Suppressor macrophage (primary cell): ENCODE measurements at places on chromosomes 12 and 14.

DNA sequence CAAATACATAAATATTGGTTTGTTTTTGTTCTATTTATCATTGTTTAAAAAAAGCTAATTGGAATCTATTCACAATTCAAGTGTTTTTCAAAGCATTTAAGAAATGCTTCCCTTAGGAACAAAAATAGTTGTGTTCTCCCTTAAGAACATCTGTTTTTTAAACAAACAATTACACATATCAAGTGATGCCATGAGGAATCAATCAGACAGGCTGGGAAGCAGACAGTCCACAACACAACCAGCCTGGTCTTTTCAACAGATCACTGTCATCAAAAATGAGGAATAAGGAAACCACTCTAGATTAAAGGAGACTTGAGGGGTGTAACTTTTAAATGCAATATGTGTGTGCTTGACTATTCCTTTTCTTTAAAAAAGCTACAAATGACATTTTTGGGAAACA lies 25.5 kb downstream of the GALC start:
- no peak for DNase-seq

- peak; percentile 59 for DNase-seq
Measured at GRCh38 chr12:27771481-27772327, 8.3 kb upstream of the KLHL42 start.

DNA sequence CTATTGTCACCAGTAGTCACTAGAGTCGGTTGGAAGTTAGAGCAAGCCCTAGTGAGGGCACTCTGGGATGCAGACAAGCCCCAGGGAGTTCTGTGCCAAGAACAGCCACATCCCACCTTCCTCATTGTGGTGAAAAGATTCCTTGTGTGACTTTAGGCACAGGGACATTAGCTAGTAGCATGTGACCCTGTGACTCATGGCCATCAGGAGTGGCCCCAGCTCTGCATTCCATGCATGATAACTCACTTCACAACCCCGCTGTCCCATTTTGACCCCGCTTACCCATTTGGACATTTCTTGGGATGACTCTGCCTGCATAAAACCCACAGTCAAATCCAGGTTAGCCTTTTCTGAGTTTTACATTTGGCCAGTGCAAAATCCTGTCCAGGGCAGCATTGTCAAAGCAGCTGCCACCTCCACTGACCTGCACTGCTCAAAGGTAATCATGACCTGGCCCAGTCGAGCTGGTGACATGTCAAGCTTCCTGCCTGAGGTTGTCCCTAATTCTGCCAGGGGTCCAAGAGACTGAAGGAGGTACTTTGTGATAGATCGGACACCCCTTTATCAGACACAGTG lies 430.5 kb downstream of the DPF3 start:
- peak; percentile 31 for DNase-seq

GRCh38 chr14:30240018-30240417 lies 312.4 kb upstream of the PRKD1 start:
- DNase-seq = no peak

DNA sequence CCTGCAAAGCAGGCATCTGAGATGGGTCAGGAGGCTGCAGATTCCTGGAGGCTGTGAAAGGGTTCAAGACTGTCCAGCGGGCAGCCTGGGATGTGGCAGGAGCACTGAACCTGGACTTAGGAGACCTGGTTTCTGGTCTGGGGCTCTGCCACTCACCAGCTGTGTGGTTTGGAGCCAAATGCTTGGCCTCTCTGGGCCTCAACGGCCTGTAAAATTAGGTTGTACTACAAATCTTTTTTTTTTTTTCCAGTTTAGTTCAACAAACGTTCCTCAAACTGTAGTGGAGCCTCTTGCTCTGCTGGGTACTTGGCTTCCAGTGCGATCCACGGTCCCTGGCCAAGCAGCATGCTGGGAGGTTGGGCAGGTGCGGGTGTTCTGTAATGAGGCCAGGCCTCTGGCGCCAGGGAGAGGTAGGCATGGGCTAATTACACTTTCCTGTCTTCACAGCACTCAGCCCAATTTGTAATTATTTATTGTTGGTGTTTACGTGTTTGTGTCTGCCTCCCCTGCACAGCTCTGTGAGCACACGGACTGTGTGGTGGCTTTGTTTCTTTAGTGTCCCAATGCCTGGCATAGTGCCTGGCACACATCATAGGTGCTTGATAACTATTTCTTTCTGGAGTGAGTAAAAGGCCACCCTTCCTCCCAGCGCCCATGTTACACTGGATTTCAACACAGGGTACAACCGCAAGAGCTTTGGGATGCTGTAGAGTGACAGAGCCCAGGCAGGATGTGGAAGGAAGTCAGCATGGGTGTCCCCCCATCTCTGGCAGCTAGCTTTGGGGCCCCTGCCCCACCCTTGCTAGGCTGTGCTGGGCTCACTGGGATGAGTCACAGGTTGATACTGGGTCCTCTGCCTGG lies 5.8 kb upstream of the KRT80 start:
- DNase-seq = peak; percentile 83
